ENCODE measurements at places on chromosomes 6 and 20.

- DNase-seq = no peak
Observed at GRCh38 chr6:140548366-140548765, 1173.9 kb upstream of the CITED2 start.

DNA sequence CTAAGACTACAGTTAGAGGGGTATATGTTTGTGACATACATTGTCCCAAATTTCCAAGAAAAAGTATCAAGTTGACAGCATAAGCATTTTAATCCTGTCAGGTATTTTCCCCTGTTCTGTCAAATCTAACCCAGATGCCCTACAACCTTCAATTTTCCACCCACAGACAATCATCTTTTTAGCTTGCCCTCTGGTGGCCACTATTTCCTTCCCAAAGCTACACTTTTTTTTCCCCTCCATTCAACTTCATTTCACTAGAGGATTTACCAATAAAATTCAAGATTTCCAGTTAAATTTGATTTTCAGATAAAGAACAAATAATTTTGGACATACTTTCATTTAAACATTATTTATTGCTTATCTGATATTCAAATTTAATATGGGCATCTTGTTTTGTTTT is 286.6 kb downstream of the TENT5A start:
- DNase-seq = no peak

DNA sequence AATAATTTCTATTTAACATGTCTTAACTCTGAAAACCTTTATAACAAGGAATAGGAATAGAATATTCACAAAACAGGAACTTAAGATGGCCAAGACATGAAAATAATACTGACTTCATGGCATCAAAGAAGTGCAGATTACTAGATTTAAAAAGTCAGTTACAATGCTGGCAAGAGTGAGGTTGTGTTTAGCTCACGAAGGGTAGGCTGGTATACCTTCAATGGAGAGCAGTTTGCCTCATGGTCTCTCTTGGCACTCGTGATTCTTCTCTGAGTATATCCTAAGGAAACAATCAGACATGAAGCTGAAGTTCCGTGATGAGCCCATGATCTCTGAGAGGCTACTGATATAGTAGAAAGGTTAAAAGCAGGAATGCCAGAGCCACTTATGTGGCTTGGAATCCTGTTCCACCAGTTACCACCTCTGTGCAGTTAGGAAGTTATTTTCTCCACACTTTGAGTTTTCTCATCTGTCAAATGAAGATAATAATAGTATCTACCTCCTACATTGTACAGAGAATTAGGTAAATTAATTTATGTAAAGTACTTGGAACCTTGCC is 7.2 kb downstream of the NCOA7 start:
- no peak for DNase-seq

DNA sequence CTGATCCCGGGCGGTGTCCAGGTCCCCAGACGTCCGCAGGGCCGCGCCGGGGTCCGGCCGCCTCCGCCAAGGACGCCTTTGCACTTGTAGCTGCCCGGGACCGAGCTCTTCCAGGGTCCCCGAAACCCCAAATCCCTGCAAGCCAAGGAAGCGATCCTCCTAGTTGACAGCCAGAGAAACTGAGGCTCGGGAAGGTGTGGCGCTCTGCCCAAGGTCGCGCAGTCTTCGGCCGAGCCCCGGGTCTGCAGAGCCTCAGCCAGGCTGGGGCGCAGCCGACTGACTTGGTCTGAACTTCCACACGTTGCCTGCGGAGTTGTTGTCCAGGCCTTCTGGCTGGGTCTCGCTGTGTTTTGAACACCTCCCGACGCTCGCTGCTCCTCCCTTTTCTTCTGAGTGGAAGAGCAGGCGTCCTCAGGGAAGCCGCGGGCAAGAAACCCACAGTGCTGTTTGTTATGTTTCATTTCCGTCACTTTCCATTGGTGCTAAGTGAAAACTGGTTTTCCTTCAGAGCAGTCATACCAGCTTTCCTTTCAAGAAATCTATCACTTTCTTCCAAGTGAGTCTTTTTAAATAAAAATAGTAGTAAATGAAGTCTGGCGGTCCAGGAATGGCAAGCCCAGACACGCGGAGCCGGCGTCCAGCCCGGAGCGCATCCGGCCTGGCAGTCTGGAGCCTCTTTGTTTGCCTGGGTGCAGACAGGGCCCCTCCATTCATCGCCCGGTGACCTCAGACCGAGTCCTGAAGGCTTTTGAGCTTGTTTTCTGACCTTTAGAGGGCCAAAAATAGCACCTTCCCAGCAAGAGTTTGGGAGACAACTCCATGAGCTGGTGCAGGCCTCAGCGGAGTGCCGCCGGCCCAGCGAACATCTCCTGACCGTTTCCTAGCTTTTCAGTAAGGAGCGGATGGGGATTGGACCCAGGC is 698 bp downstream of the FAM210B start:
- DNase-seq = peak; percentile 62

GRCh38 chr6:4957521-4958231 is 46.2 kb downstream of the RPP40 start:
- no peak for DNase-seq

DNA sequence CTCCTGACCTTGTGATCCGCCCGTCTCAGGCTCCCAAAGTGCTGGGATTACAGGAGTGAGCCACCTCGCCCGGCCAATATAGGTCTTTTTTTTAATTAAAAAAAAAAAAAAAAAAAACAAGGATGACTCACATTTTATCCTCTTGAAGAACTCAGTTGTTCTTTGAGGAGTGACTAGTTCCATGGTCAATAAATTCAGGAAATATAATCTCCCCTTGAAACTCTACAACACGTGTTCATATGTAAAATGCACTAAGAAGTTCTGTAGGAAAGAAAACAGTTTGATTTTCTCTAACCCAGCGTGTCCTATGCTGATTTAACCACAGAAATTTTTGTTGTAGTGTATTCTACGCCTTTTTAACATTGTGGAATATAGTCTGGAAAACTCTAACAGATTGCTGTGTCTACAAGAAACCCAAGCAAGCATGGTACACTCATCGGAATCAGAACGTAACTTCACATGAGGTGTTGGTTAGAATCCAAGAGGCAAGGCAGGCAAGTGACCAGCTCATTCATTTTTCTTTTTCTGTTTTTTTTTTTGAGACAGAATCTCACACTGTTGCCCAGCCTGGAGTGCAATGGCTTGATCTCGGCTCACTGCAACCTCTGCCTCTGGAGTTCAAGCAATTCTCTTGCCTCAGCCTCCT is 79.0 kb upstream of the ZNF217 start:
- no peak for DNase-seq

- peak; percentile 10 for DNase-seq
Observed at GRCh38 chr20:20085071-20085470, 32.7 kb downstream of the CFAP61 start.

GRCh38 chr20:62238569-62239277 is 402 bp downstream of the OSBPL2 start:
- peak; percentile 11 for DNase-seq

GRCh38 chr20:5039889-5040288 is 38.6 kb upstream of the SLC23A2 start:
- DNase-seq = no peak

GRCh38 chr6:137309078-137309762 is 90.0 kb upstream of the IFNGR1 start:
- peak; percentile 92 for DNase-seq

DNA sequence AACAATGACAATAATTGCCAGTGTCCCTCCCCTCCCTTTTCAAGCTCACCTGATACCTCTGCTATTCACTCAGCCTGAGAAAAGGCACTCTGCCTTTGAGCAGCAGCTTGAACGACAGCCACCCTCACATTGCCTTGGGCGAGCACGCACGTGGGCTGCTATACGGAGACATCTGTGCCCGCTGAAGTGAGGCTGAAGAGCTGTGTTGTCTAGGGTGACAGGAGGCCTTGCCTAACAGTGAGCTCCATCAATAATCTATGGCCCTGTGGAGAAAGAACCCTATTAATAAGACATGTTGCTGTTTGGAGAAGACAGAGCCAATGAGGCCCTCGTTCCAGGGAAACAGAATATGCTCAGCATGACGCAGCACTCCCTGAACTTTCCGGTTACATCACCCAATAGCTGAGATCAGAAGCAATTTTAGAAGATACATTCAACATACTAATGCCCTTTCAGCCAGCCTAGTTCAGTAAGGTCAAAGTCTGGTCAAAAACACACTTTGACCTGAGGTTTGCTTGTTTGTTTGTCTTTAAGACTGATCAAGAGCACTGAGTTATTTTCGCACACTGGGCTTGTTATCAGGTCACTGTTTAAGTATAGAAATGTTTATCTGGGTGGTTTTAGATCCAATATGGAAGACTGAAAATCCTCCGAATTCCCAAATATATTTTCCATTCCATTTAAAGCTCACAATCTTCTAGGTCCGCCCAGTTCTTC is 30.6 kb downstream of the RBM24 start:
- DNase-seq = no peak

DNA sequence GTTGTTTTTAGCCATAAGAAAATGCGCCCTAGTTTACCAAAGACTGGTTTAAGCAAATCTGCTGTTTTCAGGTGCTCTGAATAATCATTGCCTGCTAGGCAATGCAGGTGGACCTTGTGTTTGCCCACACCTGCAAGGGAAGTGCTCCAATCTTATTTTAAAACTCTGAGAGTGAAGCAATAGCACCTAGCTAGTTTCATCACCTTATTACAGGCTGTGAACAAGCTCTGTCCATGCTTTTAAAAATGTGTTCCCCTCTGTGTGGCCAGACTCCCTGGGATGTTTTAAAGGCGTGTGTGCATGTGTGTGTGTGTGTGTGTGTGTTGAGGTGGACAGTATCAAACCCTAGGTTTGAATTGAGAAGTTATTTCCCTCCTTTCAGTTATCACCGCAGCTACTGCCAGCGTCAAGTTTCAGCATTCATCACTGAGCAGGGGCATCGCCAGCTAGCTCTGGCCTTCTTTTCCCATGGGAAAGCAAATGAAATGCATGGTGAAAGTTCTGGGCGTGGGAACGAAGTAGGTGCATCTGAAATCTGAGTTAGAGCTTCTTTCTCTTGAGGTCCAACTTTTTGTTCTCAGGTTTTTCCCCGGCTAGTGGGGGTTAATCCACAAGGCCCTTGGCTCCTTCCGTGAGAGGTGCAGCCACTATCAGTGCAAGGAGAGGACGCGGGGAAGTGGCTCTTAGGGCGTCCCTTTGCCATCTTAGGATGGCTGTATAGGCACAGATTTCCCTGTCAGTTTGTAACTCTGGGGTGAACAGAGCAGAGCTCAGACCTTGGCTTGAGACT is 30.8 kb downstream of the DUSP22 start:
- DNase-seq = no peak

DNA sequence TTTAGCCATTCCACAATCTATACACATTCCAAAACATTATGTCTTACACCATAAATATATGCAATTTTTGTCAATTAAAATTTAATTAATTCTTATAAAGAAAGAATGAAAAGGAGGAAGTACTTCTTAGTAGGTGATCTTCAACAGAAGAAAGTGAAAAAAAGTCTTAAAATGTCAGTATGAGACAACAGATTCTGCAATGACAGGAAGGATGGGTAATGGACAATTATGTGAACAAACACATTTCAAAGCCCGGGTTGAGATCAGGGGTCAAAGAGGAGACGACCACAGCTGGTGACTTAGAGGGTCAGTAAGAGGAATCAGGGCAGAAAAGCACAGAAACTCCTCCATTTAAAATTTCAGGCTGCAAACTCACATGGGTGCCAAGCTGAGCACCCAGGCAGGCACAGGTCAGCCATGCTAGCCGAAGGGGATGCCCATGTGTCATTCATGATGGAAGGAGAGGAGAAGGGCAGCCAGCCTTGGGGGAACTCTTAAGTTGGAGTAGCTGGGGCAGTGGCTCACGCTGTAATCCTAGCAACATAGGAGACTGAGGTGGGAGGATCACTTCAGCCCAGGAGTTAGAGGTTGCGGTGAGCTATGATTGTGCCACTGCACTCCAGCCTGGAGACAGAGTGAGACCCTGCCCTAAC is 11.0 kb downstream of the VSX1 start:
- no peak for DNase-seq

GRCh38 chr6:85579581-85579980 is 14.1 kb downstream of the SNX14 start:
- no peak for DNase-seq

- DNase-seq = no peak
Observed at GRCh38 chr6:16432075-16433032, 194.0 kb downstream of the GMPR start.

DNA sequence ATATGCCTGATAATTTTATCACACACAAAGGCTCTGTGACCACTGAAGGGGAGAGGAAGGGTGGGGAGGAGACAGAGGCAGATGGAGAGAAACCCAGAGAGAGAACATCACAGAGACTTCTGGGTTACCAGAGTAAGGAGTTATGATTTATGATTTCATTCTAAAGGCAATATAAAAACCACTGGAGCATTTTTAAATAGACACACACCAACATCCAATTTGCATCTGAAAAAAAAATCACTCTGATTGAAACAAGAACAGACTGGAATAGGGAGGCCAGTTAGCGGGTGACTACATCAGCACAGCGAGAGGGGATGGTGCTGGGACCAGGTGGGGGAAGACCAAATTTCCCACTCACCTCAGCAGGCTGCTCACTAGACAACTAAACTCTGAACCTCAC is 104.8 kb downstream of the AGPAT4 start:
- no peak for DNase-seq

DNA sequence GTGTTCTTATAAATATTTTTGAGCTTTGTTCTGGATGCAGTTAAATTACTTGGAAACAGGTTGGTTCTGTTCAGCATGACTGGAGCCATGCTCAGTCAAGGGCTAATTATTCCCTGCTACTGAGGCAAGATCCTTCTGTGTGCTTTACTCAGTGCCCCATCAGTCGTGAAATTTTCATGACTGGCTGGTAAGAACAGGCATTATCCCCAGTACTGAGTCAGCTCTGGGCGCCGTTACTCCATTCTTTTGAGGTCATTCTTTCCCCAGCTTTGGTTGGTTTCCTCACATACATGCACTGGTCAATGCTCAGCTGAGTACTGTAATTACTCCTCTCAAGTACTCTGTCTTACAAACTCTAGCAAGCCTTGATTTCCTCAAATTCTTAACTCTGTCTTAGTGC is 71.3 kb downstream of the CDKAL1 start:
- DNase-seq = no peak

DNA sequence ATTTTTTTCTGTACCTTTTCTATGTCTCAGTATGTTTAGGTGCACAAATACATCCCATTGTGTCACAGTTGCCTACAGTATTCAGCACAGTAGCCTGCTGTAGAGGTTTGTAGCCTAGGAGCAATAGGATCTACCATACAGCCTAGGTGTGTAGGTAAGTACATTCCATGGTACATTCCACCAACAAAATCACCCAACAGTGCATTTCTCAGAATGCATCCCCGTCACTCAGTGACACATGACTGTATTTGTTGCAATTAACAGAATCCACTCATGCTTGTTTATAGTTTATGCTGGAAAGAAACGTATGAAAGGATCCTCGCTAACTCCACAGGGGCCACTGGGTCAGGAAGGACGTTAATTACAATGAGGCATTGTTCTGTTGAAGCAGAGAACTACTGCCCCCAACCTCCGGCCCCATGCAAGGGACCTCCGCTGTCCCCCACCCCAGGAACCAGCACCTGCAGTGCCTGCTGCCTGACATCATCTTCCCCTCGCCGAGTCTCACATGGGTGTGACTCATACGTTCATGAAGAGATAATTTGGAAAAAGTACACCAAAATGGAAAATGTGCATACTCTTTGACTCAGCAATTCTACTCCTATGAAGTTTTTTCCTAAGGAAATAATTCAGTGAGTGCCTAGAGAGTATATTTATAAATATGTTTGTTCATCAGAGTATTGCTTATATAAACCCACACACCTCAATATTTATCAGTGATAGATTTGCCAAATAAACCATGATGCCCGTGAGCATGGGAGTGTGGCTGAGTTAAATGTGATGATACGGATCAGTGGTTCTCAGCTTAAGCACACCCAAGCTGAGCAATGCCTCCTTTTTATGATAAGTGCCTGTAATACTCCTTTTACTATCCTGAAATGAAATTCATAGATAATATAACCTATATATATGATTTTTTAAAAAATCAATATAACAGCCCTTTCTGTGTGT is 156.4 kb upstream of the ECI2 start:
- DNase-seq = no peak

- DNase-seq = no peak
Observed at GRCh38 chr6:29509711-29510110, 22.0 kb upstream of the MAS1L start.
